ENCODE measurements at places on chromosomes 3 and 15.

GRCh38 chr3:172084871-172085556, 45.6 kb downstream of the FNDC3B start:
- DNase-seq = no peak

GRCh38 chr15:92683511-92683834, 27.9 kb upstream of the FAM174B start:
- no peak for DNase-seq

DNA sequence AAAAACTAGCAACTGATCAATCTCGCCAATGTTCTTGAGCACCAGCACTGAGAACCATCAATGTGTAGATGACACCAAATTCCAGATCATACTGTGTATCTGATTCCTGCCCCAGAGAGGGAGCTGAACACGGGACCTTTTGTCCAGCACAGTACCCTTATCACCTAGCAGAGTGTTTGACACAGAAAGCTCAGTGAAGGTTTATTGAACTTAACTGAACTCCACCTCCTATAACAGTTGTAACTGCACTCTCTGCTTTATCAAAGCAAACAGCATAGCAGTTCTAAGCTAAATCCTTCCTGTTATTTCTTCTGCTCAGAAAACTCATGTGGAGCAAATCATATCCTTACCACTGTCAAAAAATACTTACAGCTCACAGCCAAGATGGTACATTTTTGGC, 183.4 kb upstream of the SLCO3A1 start:
- no peak for DNase-seq

- DNase-seq = no peak
Observed at GRCh38 chr3:42191443-42191747, 74.6 kb downstream of the CCK start.

GRCh38 chr3:78260388-78260787, 1220.5 kb downstream of the ROBO2 start:
- DNase-seq = no peak

DNA sequence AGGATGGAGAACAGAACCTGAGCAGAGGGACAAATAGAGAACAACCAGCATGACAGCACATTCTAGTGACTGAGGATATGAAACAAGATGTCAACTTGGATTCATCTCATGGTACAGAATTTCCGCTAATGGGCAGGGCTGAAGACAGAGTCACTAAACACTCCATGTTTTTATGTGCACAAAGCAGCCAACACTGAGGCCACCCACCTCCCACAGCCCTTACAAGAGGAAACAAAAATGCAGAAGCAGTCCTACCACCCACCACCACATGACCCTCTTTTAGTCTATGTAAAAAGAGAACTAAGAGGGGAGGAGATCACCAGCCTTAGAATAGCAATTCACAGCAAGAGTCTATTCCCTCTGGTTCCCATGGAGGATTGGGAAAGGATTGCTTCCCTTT, 131.4 kb upstream of the UBE2E2 start:
- DNase-seq = peak; percentile 11

GRCh38 chr3:73484656-73485248, 140.0 kb downstream of the PDZRN3 start:
- DNase-seq = no peak

GRCh38 chr15:63851431-63851830, 17.7 kb upstream of the HERC1 start:
- DNase-seq = no peak

DNA sequence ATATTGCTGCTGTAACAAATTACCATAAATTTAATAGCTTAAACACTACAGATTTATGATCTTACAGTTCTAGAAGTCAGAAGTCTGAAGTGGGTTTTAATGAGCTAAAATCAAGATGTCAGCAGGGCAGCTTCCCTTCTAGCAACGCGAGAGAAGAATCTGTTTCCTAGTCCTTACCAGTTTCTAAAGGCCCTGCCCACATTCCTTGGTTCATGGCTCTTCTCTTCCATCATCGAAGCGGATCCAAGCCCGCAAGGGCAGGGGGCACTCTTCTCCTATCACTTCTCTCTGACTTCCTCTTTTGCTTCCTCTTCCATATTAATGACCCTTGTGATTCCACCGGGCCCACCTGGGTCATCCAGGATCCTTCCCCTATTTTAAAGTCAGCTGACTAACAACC, 16.1 kb downstream of the MINDY4B start:
- DNase-seq = no peak

- DNase-seq = no peak
Observed at GRCh38 chr15:50119063-50120040, at the start of gene ATP8B4. Gene ATP8B4, minus strand, starts transcription at chr15:50119233. Its CDS starts 12,267 bp downstream, at chr15:50106966.

DNA sequence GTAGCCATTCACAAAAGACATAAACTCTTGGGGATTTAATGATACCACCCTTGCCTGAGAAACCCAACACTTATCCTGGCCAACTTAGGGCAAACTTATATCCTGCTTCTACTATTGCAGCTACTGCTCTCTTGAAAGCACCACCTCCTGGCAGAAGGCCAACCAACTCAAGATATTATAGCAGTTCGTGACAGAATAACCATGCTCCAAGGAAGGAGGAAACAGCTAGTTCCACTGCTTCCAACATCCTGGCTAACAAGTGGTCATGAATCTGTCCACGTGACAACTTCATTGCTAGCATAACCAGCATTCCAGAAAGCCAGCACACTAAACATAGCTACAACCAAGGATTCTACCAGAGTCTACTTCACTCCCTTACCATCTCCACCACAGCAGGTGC, 1037.5 kb downstream of the TBL1XR1 start:
- no peak for DNase-seq

GRCh38 chr3:188034989-188035388, 119.0 kb upstream of the LPP start:
- DNase-seq = no peak

- no peak for DNase-seq
Observed at GRCh38 chr15:78950343-78950742, 5.5 kb upstream of the CTSH start.

DNA sequence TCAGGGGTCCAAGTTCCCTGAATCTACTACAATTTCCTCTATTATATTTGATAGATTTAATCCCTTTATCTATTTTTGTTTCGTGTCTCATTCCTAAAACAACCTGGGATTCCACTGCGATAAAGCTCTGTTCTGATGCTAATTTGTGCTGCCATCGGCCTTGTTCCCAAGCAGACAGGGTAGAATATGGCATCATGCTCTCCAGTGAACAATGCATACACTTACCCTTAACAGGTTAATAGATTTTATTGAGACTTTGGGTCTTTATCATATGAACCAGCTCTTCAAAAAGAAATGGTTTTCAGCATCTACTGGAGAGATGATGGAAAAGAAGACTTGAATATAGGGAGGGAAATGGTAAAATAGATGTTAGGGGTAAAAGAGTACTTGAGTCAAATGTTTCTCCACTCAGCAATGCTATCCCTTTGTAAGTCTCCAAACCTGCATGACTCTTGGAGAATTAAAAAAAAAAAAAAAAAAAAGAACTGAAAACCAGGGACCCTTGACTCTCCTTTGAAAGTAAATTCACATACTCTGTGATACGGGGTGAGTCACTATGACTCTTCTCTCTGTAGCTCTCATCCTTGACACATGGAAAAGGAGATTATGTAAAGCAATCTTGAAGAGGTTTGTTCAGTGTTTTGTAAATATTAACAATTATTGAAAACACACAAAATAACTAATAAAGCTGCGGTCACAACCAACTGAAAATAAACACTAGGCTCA, 268.8 kb downstream of the ZBTB20 start:
- DNase-seq = no peak

- DNase-seq = no peak
Observed at GRCh38 chr3:139280027-139280671, 63.7 kb upstream of the MRPS22 start.

All from CD4-positive, alpha-beta T cell treated with Interleukin-21 for 1 hour (primary cell).